ENCODE measurements at places on chromosomes 6 and 20. TPM values are rescaled to one million over a fixed set of nuclear protein-coding genes. Genes with fewer than 3 reads are reported as not detected.

The IL17A gene
- total RNA-seq, result not detected

The SNAI1 gene
- 0.21 TPM for total RNA-seq

The TREML1 gene
- not detected for total RNA-seq

The ANGPT4 gene
- not detected for total RNA-seq

The GGTLC1 gene
- total RNA-seq, result not detected

The DOK5 gene
- total RNA-seq, result 4.4 TPM

The MAFB gene
- total RNA-seq, result 0.40 TPM

The DNMT3B gene
- total RNA-seq, result 4.7 TPM

The KIF25 gene
- not detected for total RNA-seq

The TAGAP gene
- 53.0 TPM for total RNA-seq

The VSTM2L gene
- total RNA-seq, result 0.35 TPM

The COL21A1 gene
- not detected for total RNA-seq

The ELOVL4 gene
- 2.1 TPM for total RNA-seq

The EFCAB8 gene
- total RNA-seq, result 1.1 TPM

The CDSN gene
- total RNA-seq, result not detected

The BPIFB1 gene
- not detected for total RNA-seq

The CPNE5 gene
- total RNA-seq, result 0.94 TPM

The SMOC2 gene
- not detected for total RNA-seq

The PPP1R16B gene
- total RNA-seq, result 128 TPM

The SLC26A8 gene
- total RNA-seq, result not detected

The PEX6 gene
- 26.3 TPM for total RNA-seq

The LPA gene
- total RNA-seq, result not detected

The FAM83D gene
- total RNA-seq, result 23.1 TPM

The ALDH5A1 gene
- 3.7 TPM for total RNA-seq

The DEF6 gene
- 194 TPM for total RNA-seq

The ASIP gene
- total RNA-seq, result not detected

The DNAH8 gene
- total RNA-seq, result 0.15 TPM

The RRP36 gene
- total RNA-seq, result 71.8 TPM

The PCSK2 gene
- not detected for total RNA-seq

The SCRT2 gene
- total RNA-seq, result not detected

The COL12A1 gene
- not detected for total RNA-seq

The RAB32 gene
- total RNA-seq, result 0.35 TPM

The RIN2 gene
- not detected for total RNA-seq

The EIF2S2 gene
- total RNA-seq, result 106 TPM

The PRICKLE4 gene
- not detected for total RNA-seq

The CLVS2 gene
- not detected for total RNA-seq

The AVP gene
- total RNA-seq, result not detected

The NPBWR2 gene
- not detected for total RNA-seq

The BCAS4 gene
- 44.8 TPM for total RNA-seq

The SLPI gene
- not detected for total RNA-seq

Data from activated CD8-positive, alpha-beta memory T cell treated with anti-CD3 and anti-CD28 coated beads, Interleukin-2, amount 10 ng/mL, durations not matched to agents 7 days and 5 days (primary cell).